GM19239 (cell line): ENCODE measurements at places on chromosomes 6 and 20.

GRCh38 chr6:25202504-25202903, 76.7 kb upstream of the CARMIL1 start:
- DNase-seq = no peak

DNA sequence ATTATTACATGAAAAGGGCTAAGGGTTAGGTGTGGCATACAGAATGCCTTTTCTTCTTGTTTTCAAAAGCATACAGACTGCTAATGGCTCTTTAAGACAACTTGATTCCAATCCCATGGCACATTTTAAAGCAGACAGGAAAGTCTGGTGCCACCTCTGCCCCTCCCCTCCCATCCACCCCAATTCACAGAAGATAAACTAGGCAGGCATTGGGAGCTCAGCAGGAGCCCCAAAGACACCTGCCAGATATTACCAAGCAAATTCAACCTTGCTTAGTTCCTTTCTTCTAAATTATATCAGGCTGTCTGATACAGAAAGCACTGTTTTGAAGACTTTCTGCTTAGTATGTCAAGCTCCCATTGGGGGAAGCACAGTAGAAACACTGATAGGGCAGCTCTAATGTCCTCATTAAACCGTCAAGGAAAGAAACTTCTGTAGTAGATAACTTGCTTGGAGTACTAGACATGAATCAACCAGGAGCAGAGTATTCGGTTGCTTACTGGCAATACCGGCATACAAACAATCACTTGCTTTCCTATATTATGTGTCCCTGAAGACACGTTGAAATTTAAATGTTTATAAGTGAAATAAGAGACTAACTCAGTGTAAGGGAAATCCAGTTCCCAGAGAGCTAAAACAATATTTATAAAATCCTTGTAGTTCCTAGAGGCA, 13.0 kb downstream of the SESN1 start:
- no peak for DNase-seq

DNA sequence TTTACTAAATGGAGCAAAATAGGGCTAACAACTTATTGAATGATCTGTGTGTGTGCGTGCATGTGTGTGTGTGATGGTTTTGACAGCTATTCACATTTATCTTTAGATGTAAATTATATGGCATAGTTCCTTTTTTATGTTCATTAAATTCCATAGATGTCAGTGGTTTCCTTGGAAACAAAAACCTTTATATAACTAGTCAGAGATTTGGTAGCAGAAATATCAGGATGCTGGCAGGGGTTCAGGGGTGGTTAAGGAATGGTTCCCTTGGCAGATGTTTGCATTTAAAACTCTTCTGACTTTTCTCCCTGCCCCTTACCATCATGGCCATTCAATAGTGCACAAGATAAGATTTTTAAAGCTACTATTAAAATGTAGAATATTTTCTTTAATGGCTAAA, 256.6 kb downstream of the PLCB1 start:
- DNase-seq = no peak

DNA sequence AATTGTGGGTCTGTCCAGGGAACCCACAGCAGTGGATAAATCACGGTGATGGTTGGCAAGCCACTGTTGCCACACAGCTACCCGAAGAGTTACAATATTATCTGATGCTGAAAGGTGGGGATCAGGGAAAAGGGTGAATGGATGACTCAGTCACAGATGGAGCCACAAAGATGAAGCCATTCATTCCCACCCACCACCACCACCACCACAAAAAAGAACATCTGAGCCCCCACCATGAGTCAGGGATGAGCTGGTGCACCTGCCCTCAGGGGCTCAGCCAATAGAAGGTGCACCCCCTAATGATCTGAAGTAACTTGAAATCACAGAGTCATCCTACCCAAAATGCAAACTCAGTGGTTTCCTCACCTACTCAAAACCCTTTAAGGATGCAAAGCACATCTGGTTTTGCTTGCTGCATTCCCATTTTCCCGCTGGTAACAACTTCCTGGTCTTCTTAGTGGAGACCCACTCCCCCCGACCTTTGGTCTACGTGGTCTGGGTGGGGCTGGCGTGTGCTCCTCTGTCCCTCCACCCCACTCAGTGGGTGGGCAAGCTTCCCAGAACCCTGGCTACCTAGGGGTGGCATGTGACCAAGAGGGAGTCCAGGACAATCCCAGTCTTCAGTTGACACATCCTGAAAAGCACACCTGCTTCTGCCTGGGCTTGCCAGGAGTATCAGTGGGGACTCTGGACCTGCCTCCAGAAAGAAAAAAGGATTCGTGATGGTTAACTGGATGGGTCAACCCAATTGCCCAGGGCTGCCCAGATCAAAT, 125.5 kb downstream of the ANKRD60 start:
- DNase-seq = no peak

- DNase-seq = no peak
Measured at GRCh38 chr6:164520916-164521315, 788.5 kb downstream of the C6orf118 start.
